ENCODE measurements at places on chromosomes 4 and X.

DNA sequence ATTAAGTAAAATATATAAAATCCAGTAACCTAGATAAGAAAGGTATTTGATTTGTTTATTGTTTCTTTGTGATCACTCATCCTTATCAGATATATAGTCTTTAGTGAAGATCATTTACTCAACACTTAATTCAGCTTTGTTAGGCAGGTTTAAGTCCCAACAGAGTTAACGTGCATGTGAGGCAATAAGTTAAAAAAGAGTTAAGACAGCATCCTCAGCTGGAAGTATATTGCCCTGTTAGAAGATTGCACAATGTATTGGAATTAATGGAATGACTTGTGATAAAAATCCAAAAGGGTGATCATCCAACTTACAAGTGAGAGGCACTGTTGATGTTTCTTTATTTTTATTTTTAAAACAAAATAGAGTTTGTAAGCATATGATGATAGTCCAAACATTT, 1162.1 kb downstream of the RAPGEF2 start:
- DNase-seq, result no peak

DNA sequence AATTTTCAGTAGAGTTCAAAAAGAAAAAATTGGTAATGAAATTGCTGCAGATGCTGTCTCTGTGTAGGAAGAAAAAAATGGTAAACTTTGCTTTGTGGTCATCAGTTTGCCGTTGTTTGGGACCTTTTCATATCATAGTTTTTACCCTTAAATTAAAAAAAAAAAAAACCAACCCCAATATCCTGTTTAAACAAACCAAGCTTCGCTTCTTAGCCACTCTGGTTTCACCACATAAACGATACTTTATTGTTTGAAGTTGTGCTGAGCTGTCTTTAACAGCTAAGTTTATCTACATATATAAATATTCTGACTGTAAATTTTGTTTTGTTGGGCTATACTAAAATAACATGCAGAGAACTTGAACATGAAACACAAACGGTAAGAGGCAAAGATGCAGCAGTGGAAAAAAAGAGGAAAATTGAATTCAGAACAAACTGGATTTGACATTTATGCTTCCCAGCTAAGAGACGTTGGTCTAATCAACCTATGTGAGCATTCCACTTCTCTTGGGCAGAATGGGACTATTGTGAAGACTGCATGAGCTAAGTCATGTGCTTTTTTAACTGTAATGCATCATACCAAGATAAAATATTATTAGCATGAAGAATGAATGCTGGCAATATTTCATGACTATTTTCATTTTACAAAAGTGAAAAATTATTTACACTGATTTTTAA, 15.7 kb upstream of the H2AZ1 start:
- no peak for DNase-seq

GRCh38 chr4:70895811-70896491, 6.2 kb upstream of the MOB1B start:
- no peak for DNase-seq

DNA sequence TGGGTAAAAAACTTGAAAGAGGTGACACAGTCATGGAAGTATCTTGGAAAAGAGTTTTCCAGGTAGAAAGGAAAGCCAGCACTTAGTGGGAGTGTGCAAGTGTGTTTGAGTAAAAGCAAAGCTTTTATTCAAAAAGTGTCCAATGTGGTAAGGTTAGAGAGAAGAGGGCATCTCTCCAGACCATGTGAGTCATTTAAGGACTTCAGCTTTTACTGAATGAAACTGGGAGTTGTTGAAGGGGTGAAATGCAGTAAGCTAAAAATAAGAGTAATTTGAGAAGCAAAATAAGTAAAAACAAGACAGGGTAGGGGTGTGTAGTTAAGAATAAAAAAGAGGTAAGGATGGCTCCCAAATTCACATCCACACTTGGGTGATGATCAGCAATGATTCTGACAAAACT, 238.9 kb downstream of the SLC7A11 start:
- DNase-seq, result no peak

GRCh38 chrX:568311-568710, 62.3 kb upstream of the SHOX start:
- DNase-seq, result no peak
